ENCODE measurements at places on chromosomes 7 and 10.

- DNase-seq: no peak
These were observed 31.0 kb downstream of the PON3 start for GRCh38 chr7:95365151-95365550.

- no peak for DNase-seq
These were observed 7.7 kb upstream of the ABCB1 start for GRCh38 chr7:87608431-87608830.

DNA sequence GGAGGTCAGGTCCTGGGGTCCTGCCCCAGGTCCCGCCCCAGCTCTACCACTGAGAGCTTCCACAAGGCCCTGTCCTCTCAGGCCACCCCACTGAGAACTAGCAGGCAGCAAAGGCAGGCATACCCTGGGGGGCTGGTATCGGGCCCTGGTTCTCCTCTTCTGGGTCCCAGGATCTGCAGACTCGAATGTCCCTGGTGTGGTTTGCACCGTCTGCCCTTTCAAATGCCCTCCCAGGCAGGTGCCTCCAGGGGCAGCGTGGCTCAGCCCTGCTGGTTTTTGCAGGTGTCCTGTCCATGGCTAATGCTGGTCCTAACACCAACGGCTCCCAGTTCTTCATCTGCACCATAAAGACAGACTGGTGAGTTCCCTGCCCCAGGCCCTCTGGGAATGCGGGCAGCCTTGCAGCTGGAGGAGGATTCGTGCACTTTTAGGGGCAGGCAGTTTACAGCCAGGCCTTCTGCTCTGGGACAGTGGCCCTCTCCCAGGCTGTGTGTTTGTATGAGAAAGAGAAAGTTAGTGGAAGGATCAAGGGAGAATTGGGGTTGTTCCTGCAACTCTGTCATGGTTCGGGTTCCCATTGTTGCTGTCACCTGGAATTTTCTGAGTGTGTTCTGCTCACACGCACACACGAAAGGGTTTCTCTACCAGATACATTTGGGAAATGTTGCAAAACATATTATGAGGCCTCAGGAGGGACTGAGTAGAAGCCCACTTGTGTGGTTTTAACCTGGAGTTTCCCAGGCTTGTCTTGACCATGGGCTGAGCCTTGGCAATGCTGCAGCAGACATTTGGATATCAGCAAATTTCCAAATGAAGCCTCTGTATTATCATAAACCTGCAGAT is 5.0 kb downstream of the PPIF start:
- no peak for DNase-seq

DNA sequence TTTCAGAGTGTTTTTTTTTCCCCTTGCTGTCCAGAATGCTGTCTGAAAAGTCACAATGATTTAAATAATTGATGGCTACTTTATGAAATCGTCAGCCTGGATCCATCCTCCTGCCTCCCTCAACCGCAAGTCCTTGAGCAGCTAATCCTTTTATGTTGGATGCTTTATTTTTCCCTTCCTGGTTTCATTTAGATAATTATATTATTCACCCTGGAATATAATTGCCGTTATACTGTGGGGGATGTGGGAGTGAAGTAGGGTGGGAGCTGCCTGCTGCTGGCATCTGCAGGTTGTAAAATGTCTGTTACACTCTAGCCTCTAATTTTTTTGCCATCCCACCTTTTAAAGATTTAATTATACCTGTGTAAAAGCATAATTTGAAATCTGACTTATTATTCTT is 290.5 kb upstream of the LRGUK start:
- no peak for DNase-seq

GRCh38 chr7:30479202-30480120 is 877 bp upstream of the NOD1 start:
- no peak for DNase-seq

GRCh38 chr10:58335306-58336005 is 650 bp downstream of the UBE2D1 start:
- peak; percentile 27 for DNase-seq

Data from HCT116 (cell line).